ENCODE measurements at places on chromosomes 7 and 10.

DNA sequence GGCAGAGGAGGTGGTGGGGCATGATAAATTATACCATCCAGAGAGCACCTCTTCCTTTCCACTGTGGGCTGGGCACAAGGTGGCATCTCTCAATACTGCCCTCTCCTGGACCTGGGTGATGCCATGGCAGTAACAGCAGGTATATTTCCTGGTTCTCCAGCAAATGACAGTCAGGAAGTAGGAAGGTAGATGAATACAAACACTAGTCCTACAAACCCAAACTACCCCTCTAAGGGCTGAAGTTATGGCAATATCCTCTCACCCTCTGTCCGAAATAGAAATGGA lies 1004.9 kb downstream of the KCNMA1 start:
- DNase-seq: peak; percentile 35

DNA sequence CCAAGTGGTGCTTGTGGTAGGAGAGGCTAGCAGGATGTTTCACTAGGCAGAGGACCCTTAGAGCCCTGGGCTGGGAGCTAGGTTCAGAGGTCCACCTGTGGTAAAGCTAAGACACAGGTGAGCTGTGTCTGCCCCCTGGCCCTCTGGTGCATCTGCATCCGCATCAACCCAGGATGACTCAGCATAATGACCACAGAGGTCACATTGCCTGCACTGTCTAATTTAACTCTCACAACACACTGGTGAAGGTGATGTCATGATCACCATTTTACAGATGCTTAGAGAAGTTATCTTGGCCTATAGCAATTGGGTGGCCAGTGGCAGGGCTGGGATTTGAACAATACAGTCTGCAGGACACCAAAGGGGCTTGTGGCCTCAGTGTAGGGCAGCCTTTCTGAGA lies 33.1 kb downstream of the HABP2 start:
- DNase-seq: peak; percentile 7

DNA sequence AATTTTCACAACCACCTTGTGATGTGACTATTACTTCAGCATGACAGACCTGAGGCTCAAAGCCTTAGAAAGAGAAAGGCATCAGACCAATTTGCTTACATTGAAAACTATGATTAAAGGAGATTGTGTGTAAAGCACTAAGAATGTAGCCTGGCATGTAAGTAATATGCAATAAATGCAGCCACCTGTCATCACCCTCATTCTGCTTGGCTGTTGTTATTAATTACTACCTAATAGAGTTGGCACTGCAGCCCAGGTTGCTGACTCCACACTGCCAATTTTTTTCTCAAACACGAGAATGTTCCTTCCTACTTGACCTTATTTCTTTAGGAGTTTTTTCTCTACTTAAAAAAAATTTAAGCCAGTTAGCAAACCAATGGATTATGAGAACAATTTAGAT lies 61.2 kb upstream of the NPVF start:
- no peak for DNase-seq

- no peak for DNase-seq
Measured at GRCh38 chr7:157516311-157516710, 179.5 kb downstream of the DNAJB6 start.

DNA sequence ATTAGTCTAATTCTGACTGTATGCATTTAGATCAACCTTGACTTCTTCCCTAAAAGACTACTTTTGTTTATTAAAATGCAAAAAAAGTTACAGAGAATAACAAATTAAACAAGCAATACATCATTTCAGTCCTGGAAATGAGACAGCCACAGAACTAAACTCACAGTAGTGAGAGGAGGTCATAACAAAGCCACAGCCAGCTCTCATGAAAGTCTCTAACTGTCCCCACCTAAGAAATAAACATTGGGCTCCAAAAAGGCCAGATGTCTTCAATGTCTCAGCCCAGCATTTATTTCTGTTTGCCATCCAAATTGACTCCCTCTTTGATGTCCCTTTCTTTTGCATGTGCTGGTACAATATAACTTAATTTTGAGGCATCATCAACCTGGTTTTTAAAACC lies 74.4 kb downstream of the NHLRC2 start:
- no peak for DNase-seq

DNA sequence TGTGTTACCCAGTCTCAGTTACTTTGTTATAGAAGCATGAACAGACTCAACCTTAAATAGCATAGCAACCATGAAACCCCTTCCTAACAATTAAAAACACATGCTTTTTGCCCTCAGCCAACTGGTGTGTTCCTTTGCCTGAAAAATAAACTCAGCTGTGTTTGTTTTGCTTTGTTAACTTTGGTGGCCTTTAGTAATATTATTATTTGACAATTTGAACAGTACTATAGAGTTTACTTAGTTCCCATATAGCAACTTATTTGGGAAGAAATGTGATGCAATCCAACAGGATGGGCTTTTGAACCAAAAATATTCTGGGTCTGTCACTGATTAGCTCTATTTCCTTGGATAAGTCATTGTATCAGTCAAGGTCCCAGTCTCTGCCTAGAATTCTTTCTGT lies 22.5 kb upstream of the MKLN1 start:
- DNase-seq: no peak

DNA sequence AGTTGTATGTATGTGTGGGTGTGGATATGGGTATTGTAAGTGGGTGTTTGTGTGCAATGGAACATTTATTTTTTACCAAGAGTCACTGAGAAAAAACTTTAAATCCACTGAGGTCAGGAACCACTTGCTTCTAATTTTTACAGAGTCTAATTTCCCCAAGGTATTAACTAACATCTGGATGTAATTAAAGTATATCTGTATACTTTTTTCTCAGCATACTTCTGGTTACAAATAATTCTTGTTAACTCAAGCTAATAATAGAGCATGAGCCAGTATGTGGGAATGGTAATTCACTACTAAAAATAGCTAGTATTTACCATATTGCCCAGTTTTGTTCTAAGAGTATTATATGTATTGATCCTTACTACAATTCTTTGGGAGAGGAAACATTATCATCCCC lies 24.6 kb upstream of the STEAP4 start:
- no peak for DNase-seq

DNA sequence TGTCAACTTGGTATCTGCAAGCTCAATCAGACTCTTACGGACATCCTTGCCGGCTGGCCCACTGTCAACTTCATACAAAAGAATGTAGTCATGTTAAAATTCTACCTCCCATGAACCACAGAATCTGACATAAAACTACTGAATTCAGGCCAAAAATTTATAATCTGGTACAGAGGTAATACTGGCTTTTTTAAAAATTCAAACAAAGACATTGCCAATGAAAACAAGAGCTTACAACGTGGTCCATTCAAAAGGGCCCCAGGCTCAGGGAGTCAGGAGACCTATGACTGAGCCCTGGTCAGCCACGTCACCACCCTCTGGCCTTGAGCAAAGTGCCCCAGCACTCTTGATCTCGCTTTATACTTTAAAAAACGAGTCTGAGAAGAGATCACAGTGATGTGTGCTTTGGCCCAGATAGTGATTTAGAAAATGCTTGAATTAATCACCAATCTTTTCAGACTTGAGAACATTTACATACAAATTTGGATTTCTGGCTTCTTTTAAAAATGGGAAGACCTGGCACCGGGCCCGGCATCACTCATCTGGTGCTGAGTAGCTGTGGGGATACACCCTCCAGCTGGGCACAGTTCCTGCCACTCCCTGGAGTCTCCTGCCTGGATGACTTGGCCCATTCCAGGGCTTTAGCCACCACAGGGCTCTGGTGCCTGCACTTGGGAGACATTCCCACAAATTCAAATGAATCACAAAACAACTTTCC lies 94.1 kb downstream of the PIP4K2A start:
- peak; percentile 99 for DNase-seq

DNA sequence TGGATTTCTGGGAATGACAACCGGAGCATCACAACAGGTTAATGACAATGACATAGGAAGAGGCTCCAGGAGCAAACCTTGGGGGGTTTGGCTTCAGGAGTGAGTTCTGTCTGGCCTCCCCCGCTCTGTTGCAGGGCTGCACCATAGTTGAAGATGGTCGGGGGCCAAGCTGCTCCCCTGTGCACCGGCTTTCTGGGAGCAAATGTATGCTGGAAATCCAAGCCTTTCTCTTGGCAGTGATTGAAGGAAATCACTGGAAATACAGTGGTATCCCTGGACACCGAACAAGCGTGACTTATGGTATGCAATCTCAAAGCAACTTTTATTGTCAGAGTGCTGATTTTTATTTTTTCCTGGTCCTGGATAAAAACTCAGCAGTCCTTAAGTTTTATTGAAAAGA lies 251.9 kb upstream of the ZNF32 start:
- DNase-seq: no peak

- no peak for DNase-seq
Measured at GRCh38 chr10:49367600-49367999, 28.3 kb downstream of the DRGX start.

- no peak for DNase-seq
Measured at GRCh38 chr10:124184208-124184830, 90.9 kb upstream of the CHST15 start.
